ENCODE measurements at places on chromosomes 7 and 10.
A peak's percentile ranks its signal among the peaks of the same experiment; 100 is the strongest.

DNA sequence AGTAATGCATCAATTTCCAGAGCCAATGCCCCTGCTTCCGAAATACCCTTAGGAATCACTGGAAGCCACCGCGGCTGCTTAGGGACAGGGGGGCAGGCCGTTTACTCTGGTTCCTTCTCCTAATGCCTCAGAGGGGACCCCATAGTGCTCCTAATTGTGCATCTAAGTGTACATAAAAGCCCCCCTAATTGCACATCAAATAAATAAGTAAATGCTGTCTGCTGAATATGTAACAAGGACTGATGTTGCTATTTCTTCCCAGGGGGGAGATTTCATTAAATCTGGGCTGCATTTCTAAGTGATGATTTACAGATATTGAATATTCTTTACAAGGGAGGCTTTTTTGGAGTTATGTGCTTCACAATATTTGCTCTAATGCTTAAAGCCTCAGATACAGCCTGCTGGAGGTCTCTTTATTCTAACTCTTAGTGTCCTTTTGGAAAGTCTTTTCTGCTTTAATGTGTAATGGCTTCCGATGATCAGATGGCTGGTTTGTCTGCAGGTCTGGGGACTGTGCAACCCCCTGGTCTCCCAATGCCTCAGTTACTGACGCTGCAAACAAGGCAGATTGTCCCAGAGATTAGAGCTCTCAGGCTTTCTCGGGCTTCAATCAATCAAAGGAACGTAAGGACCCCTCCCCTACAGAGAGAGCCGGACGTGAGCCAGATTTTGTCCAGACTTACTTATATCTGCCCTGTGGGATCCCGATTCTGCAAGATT lies 143.0 kb downstream of the PRPF18 start:
- no peak for DNase-seq

- peak; percentile 70 for DNase-seq
These were observed 91.0 kb downstream of the ALOX5 start for GRCh38 chr10:45464958-45465567.

- DNase-seq, result no peak
These were observed 94.1 kb upstream of the PDCD4 start for GRCh38 chr10:110777661-110778060.

DNA sequence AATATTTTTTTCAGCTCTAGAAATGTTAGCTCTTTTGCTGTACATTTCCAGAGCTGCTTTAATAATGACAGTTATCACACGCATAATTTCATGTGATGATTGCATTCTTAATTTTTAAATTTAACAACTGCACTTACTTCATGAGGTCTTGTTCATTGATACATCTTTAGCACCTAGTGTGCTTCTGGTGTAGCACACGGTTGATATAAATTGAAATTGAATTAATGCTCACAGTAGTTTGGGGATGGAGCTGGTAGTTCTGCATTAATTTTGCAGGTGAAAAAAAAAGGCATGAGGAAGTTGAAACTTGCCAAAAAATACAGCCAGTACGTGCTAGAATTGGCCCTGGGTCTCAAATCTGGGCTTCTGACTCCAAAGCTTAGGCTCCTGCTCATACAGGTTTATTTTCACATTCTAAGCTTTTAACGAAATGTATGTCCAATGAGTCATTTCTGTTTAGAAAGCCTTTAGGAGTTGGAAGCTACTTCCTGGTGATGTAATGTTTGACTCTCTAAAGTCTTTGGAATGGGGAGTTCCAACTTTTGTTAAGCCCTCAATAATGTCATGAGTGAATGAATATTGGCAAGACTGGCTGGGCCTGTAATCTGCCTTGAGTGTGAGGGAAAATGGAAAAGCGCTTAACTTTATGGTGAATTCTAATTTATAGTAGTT lies 62.5 kb downstream of the DAGLB start:
- no peak for DNase-seq

GRCh38 chr10:8073691-8074416 lies 19.4 kb downstream of the GATA3 start:
- DNase-seq, result no peak

GRCh38 chr10:31018962-31019361 lies 12.7 kb downstream of the ZNF438 start:
- no peak for DNase-seq

GRCh38 chr7:130872341-130872740 lies 138.3 kb upstream of the KLF14 start:
- DNase-seq, result no peak

- DNase-seq, result no peak
These were observed 27.8 kb downstream of the CDHR3 start for GRCh38 chr7:105990727-105991453.

- DNase-seq, result no peak
These were observed 1015.6 kb downstream of the KCNMA1 start for GRCh38 chr10:76621886-76622620.

- no peak for DNase-seq
These were observed 34.1 kb upstream of the KCNMA1 start for GRCh38 chr10:77671594-77672252.

GRCh38 chr10:73995035-73995358 lies 2.9 kb upstream of the VCL start:
- no peak for DNase-seq

- DNase-seq, result no peak
These were observed at the start of gene ELFN1 for GRCh38 chr7:1669954-1670893. Gene ELFN1 (plus strand): TSS chr7:1670277. CDS start chr7:1744597, 74,320 bp downstream.

GRCh38 chr10:6211671-6212635 lies 9.2 kb downstream of the PFKFB3 start:
- DNase-seq, result no peak

DNA sequence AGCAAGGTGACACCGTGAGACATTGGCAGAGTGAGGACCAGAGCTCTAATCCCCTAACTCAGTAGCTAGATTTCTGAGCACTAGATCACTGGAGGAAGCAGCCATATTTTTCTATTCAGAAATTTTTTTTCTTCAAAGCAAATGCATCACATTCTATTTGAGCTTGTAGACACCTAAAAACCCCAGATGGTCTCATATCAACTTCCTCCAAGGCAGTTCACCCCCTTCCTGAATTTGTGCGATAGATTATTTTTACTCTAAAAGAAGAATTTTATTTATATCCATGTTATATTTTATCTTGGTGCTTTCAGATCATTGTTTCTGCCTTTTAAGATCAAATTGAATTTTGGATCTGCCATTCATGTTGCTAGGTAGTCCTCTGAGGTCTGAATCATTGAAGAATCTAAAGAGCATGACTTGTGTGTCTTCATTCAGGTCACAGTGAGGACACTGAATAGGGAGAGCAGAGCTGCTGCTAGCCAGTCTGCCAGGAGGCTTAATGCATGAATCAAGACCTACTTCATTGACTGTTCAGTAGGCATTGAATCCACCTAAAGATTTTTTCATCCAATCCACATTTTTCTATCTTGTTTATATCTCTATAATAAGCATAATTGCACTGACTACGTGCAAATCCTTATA lies 92.9 kb upstream of the LRRTM3 start:
- DNase-seq, result no peak

- DNase-seq, result no peak
These were observed 557.1 kb downstream of the PTPRN2 start for GRCh38 chr7:158030566-158030965.

- no peak for DNase-seq
These were observed at the start of gene KEL for GRCh38 chr7:142961973-142962926. Gene KEL (minus strand): TSS chr7:142962363. CDS start chr7:142962206, 157 bp downstream.

DNA sequence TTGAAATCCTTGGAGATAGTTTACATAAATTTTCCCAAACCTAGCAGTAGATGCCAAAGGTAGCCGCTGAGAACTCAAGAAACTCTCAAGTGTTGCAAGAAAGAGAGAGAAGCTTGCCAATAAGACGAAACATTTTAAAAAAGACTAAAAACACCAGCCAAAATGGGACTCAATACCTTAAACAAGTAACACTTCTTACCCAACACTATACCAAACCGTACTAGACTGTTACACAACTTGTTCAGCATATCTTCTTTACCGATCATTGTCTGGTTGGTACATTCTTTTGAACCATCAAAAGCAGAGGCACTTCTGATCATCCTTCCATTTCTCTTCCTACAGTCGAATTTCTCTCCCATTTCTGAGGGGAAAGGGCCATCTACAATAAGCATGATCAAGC lies 4.8 kb upstream of the PTPN12 start:
- no peak for DNase-seq

DNA sequence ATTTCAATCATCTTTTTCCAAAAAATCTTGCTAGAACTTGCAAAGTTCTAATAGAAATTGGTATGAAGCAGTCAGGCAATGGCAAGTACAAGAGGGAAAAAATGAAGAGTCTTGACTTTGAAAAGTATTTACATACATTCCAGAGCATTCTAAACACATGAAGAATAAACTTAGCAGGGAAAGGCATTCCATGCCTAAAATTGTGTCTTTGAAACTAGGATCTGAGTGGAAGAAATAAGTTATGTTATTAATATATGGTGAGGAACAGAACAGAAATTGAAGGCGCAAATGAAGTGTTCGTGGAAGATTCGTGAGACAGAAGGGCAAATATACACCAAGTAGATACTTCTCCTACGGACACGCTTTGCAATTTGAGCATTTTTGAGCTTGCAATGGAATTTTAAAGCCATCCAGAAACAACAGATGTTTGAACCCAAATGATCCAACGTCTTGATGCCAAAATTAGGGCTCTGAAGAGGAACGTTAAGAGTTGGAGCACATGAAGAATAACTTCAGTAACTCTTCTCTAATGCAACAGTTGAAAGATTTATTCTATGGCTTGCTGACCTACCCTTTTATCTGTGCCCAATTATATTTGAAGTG lies 40.6 kb upstream of the SEPTIN7 start:
- no peak for DNase-seq

- no peak for DNase-seq
These were observed 50.8 kb upstream of the ZMIZ1 start for GRCh38 chr10:79017882-79018520.

DNA sequence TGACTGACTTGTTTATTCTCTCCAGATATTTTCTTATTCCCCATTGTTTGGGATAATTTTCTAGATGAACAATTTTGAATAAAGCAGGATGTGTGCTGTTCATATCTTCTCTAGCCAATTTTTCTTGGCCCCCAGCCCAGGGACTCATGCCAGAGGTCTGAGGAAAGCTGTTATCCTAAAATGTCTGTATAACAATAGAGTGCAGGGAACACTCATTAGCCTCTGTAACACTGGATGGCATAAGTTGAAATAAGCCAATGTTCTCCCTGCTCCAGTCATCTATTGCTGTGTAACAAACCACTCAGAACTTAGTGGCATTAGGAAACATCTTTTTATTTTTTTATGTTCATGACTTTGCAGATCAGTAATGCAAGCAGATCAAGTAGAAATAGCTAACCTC lies 121.7 kb upstream of the TRIM24 start:
- DNase-seq, result no peak
